ENCODE measurements at places on chromosomes 4 and X.

- no peaks in the 10 kb centered on the region for H3K4me1 ChIP-seq
- DNase-seq = no peak
- no peaks in the 10 kb centered on the region for H3K27me3 ChIP-seq
- H3K36me3 ChIP-seq = no peaks in the 10 kb centered on the region
- H3K27ac ChIP-seq = no peak overlapping the region
Observed at GRCh38 chrX:55648434-55648833, 25.2 kb downstream of the FOXR2 start.

GRCh38 chr4:20151436-20151835 is 100.3 kb upstream of the SLIT2 start:
- DNase-seq = no peak
- H3K4me3 ChIP-seq = no peak overlapping the region
- no peak overlapping the region for H3K27ac ChIP-seq

DNA sequence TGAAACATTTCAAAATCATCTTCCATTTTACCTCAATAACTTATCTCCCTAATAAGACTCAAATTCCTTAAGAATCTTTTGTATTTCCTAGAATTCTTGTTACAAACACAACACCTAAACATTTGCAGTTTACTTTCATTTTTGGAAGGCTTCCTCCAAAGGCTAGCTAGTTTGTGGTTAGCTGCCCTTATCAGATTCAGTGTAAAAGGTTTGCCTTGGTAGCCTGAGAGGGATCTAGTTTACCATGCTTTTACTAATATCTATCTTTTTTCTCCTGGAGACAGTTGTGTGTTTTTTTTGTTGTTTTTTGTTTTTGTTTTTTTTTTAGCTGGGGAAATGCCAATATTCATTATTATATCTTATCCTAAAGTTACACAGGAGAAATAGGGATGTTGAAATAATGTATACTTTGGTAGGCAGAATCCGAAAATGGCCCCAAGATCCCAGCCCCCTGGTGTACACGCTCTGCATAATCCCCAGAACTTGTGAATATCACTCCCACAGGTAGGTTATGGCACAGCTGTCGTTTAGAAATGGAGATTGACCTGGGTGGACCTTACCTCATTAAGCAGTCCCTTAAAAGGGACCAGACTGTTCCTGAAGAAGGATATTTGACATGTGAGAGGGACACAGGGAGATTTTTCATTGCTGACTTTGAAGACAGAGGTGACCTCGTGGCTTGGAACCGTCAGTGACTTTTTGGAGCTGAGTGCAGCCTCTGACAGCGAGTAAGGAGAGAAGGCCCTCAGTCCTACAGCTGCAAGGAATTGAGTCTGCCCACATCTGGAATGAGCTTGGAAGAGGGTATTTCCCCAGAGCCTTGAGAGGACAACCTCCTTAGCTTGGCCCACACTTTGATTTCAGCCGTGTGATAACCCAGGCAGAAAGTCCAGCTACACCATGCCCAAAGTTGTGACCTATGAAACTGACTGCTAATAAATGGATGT is 33.4 kb downstream of the SEPTIN11 start:
- no peaks in the 10 kb centered on the region for H3K27me3 ChIP-seq
- H3K27ac ChIP-seq = peak overlapping the region; percentile 79
- peaks cover 44% of the 10 kb centered on the region for H3K4me1 ChIP-seq
- no peak overlapping the region for H3K4me3 ChIP-seq

- no peak overlapping the region for H3K4me3 ChIP-seq
- no peaks in the 10 kb centered on the region for H3K27me3 ChIP-seq
- H3K36me3 ChIP-seq = no peaks in the 10 kb centered on the region
- DNase-seq = no peak
- no peak overlapping the region for H3K27ac ChIP-seq
Observed at GRCh38 chrX:12349201-12349600, 210.9 kb downstream of the FRMPD4 start.

DNA sequence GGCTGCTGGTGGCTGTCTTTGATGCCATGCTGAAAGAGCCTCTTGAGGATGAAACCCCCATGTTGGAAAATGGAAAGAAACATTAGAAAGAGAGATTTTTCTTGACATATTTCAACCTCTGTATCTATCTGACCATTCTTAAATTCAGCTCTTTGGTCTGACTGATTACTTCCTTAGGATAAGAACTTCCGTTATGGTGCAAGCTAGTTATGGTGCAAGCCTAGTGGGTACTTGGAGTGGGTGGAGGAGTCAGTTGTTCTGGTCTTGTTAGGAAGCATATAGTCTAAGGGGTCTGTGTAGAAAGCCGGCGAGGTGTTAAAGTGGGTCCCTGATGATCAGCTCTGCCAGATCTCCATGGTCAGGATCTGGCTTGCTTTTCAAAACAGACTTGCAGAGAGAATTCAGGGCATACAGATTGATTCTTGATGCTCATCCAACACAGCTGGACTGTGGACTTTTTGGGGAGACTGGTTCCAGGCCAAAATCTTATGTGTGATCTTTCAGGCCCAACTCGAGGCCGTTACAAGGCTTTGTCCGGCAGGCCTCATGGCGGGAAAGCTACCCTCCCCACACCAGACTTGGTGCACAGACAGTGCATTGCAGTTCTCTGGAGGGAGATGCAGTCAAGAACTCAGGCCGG is 82.8 kb upstream of the BOD1L1 start:
- no peak overlapping the region for H3K4me3 ChIP-seq
- no peaks in the 10 kb centered on the region for H3K27me3 ChIP-seq

- H3K4me1 ChIP-seq = peaks cover 9% of the 10 kb centered on the region
- DNase-seq = no peak
- no peak overlapping the region for H3K27ac ChIP-seq
- no peaks in the 10 kb centered on the region for H3K27me3 ChIP-seq
- H3K36me3 ChIP-seq = no peaks in the 10 kb centered on the region
- no peak overlapping the region for H3K4me3 ChIP-seq
Observed at GRCh38 chr4:165201806-165202205, 5.6 kb upstream of the KLHL2 start.

- H3K36me3 ChIP-seq = no peaks in the 10 kb centered on the region
- DNase-seq = no peak
- H3K27me3 ChIP-seq = peaks cover 33% of the 10 kb centered on the region
- no peak overlapping the region for H3K4me3 ChIP-seq
- peaks cover 19% of the 10 kb centered on the region for H3K4me1 ChIP-seq
- H3K27ac ChIP-seq = no peak overlapping the region
Observed at GRCh38 chr4:55127521-55127920, 2.1 kb upstream of the KDR start.

DNA sequence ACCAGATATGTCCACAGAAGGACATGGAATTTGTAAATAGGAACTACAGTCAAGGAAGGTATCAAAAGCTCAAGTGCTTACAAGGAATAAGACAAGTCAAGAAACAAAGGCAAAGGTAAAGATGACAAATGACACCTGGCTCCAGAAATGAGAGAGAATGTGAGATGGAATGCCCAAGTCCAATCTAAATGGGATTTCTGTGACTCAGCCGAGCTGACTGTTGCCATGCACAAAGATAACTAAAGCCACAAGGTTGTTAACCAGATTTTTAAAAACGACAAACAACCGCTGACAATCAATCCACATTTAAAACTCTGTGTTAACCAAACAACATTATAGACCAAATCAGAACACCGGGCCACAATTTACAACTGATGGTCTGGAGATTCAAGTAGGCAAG is 1.1 kb downstream of the NFXL1 start:
- DNase-seq = no peak
- H3K4me1 ChIP-seq = peaks cover 20% of the 10 kb centered on the region
- peak overlapping the region; percentile 80 for H3K4me3 ChIP-seq
- H3K27me3 ChIP-seq = no peaks in the 10 kb centered on the region

DNA sequence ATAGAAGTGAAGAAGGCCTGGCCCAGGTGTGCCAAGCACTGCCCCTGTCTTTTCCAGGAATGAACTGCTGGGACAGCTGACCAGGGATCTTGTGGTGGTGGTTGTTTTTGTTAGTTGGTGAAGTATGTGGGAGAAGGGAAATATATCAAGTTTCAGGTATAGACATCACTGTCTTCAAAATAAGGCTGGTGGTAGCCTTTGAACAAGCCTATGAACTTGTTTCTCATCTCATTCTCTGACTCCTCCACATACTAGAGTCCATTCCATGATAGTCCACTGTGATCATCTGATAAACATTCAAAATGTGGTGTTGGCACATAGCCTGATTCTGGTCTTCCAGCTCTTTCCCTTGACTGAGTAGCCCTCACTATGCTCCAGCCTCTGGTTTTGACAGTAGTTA is 303.7 kb downstream of the CAMK2D start:
- no peak overlapping the region for H3K4me3 ChIP-seq
- peaks cover 32% of the 10 kb centered on the region for H3K36me3 ChIP-seq
- H3K27ac ChIP-seq = no peak overlapping the region
- H3K27me3 ChIP-seq = no peaks in the 10 kb centered on the region
- no peak for DNase-seq
- H3K4me1 ChIP-seq = no peaks in the 10 kb centered on the region
